ENCODE measurements at places on chromosomes 5 and 9.

DNA sequence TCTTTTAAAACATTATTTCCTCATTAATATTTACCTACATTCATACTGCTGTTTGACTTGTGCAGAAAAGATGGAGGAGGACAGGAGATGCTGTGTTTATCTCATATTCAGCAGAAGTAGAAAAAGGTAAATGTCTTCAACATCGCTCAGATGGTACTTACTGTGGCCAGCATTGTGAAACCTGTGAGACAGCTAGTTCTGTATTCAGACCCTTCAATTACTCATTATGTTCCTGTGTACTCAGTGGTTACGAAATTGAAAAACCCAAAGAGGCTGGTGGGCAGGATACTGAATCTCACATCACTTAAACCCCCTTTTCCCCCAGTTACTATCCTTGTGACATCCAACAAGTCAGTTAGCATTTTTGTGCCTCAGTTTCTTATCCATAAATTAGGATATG, 216.0 kb downstream of the KDM4C start:
- DNase-seq, result no peak

DNA sequence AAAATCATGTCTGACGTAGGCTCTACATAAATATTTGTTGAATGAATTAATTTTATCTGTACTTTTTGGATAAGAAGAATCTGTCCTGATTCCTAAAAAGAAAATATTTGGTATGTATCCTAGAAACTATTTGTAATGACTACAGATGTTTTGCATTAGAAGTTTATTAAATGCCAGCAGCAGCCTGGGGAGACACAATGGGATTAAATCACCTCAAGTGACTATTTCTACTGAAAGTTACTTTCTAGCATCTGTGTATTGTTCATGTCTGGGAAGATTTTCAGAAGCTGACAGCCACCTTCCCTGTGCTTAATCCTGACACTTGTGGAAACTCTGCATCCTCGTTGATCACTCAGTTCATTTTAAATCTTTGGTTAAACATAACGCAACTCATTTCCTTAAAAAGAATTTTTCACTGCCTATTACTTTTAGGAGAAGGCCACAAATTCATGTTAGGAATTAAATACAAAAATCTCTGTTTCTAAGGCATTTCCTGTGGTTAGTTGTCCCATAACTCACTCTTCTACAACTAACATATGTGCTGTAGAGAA, 209.3 kb upstream of the PPP1R2B start:
- no peak for DNase-seq

DNA sequence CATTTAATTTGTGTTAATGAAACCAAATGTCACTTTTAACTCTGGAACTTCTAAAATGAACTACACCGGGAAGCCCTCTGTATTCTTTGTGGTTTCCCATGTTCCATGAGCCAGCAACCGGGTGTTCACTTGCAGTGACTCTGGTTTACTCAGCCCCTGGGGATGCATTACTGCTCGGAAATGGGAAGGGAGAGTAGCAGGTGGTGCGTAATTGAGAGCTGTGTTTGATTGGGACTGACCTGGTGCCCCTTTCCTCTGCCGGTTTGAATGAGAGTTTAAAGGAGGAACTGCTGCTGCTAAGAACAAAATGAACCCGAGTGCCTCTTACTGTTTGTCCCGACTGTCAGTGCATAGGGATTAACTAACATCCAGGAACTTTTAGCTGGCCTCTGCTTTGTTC, 100.1 kb upstream of the DHFR start:
- no peak for DNase-seq

DNA sequence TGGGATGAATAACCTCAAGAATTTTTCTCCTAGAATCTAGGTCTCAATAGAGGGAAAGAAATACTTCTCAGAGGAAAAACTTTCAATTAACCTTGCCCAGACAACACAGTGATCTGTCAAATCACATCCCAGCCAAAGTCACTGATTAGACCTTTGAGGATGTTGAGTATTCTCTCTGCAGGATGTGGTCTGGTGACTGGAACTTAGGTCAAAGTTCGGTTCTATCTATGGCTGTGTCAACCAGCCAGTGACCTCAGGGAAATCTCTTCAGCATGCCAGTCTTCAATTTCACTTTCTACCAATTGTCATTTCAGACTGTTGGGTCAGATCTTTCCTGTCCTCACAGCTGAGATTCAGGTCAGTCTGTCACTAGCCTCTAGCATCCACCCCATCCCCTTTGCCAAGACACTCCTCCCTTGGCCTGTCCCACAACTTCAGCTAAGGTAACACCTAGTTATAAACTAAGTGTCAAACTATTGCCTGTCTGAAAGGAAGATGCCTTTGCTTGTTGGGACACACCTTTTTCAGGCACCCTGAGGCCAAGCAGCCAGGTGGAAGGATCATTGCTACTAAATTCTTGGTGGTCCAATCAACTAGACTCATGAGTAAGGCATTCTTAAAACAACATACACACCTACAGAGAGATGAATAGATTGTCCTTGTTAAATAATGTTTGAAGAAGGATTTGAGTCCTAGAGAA, 156.3 kb upstream of the FST start:
- no peak for DNase-seq

DNA sequence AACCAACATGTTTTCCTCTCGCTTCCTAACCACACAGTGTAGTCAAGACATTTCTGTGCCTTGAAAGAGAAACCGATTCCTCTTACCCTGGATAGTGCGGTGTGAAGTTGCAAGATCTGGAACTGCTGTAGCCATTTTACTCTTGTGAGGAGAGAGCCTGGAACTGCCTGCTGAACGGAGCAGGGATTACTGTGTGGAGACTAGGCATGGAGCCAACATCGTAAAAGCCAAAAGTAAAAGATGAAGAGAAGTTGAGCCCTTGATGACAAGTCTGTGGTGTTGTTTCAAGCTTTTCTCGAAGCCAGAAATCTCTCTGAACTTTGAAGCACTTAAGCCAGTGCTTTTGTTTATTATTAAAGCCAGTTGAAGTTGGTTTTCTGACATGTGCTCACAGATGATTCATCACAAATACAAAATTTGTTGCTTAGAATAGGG, 110.1 kb upstream of the GRIN3A start:
- DNase-seq, result no peak

- DNase-seq, result no peak
These were observed 51.6 kb downstream of the DMRT1 start for GRCh38 chr9:893115-893514.

GRCh38 chr5:180523629-180524466, 29.7 kb downstream of the CNOT6 start:
- no peak for DNase-seq

DNA sequence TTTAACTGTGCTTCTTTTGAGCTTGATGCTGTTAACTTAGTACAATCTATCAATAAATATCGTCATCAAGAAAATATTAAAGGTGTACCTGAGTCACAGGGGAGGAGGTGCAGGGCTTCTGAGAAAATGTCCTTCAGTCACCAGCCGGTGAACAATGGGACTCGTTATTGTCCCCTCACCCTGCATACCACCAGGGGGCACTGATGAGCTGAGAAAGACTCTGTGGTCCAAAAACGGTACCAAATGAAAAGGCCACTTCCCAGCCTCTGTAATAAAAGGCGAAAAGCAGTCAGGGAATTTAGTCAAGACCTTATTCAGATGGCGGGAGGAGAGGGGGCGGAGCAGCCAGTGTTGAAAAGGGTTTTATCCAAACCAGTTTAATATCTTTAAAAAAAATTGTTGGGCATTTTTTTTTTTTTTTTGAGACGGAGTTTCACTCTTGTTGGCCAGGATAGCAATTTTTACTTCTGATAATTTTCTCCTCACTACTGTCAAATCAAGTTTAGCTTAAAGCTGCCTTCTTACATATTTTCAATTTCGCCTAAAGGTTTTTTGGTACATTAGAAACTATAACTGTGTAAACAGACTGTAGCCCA, 271.9 kb upstream of the ADAMTS16 start:
- DNase-seq, result peak; percentile 37

DNA sequence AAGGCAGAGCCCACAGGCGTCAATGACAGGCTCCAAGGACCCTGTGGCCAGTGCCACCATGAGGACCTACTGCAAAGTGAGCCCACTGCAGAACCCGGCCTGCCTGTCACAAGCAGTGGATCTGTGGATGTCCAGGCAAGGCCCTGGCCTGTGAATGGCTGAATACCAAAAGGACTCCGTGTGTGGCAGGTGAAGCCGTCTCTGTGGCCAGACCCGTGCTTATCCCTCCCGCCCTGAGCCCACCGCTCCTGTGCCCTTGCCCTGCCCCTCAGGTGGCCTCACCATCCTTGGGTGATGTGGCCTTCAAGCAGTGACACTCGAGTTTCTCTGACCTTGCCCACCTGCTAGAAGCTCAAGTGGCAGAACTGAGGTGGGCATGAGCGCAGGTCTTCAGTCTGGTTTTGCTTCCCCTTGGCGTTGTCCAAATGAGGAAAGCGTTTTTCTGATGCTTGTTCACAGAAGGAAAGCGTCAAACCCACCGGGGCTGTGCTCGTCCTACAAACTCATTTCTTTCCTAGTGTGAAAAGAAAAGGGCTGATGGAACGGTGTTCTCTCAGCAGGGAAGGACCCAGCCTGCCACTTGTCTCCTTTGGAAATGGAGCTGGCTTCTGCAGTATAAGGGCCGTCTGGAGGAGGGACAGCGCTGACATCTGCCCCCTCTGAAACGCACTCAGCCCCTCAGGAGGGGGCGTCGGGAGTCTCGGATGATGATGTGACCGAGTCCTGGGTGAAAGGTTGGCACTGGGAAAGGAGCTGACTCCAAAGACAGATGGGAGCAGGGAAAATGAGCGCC, 377.7 kb upstream of the IRX4 start:
- DNase-seq, result no peak
